ENCODE measurements at places on chromosomes 3 and 15. TPM values are rescaled to one million over a fixed set of nuclear protein-coding genes. Genes with fewer than 3 reads are reported as not detected.

Gene IL5RA
- not detected for polyA plus RNA-seq

GRCh38 chr3:112779558-112780480 is 66.8 kb downstream of the CD200R1L start:
- no peak for DNase-seq

DNA sequence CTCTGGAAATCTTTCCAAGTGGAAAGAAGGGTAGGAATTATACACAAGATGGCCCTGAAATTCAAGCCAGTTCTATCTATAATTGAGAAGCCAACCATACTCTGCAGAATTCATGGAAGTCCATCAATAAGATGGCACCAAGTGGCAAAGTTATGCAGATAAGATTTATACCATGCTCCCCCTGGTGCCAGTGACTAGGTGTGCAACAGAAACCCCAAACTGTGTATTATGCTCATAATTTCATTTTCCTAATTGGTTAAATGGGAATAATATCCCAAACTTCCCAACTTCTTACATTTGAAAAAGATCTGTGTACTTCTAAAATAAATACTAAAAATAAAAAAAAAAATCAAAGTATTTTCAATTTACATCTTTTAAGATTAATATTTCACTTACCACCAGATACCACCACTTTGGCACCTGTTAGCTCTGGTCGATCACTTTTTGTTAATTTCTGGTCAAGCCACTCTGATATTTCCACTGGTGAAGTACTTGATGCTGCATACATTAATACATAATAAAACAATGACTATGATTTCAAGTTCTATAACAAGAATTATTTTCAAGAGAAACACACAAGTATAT is 25.9 kb downstream of the ETFA start:
- DNase-seq, result no peak

GRCh38 chr15:67196672-67197363 is 57.6 kb downstream of the AAGAB start:
- DNase-seq, result peak; percentile 55

DNA sequence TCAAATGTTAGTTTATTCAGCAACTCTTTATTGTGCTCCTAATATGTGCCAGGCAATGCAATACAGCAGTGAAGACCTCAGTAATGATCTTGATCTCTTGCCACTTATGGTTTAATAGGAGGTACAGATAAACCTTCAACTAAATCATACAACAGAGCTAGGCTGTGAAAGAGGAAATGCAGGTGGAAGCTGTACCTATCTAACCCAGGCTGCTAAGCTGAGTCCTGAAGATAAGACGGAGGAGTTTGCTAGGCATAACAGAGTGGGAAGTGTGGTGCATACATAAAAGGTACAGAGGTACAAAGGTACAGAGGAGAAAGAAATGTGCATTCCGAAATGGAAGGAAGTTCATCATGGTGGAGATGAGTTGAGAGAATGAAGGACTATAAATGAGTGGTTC is 35.0 kb downstream of the KBTBD8 start:
- no peak for DNase-seq

DNA sequence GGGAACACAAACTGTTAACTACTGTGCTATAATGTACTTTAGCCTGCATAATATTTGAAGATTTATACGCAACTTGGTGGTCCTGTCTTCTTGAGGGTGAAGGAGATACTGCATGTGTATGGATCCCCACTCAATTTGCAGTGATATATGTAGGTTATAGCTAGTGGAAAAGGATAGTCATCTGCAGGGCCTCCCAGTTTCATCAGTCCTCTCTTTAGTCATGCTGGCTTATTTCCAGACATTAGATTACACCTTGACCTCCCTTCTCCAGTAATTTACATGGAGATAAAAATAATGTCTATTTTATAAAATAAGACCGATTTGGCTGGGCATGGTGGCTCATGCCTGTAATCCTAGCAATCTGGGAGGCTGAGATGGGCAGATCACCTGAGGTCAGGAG is 3.7 kb downstream of the NR1D2 start:
- no peak for DNase-seq

DNA sequence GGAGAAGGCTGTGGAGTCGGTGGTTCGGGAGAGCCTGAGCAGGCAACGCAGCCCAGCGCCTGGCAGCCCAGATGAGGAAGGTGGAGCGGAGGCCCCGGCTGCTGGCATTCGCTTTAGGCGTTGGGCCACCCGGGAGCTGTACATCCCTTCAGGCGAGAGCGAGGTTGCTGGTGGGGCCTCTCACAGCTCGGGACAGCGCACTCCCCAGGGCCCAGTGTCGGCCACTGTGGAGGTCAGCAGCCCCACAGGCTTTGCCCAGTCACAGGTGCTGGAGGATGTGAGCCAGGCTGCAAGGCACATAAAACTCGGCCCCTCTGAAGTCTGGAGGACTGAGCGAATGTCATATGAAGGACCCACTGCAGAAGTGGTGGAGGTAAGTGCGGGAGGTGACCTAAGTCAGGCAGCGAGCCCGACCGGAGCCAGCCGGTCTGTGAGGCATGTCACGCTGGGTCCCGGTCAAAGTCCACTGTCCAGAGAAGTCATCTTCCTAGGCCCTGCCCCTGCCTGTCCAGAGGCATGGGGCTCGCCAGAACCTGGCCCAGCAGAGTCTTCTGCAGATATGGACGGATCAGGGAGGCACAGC is 26.7 kb downstream of the SYNM start:
- DNase-seq, result no peak

GRCh38 chr3:79297245-79297960 is 470.4 kb downstream of the ROBO1 start:
- peak; percentile 91 for DNase-seq

DNA sequence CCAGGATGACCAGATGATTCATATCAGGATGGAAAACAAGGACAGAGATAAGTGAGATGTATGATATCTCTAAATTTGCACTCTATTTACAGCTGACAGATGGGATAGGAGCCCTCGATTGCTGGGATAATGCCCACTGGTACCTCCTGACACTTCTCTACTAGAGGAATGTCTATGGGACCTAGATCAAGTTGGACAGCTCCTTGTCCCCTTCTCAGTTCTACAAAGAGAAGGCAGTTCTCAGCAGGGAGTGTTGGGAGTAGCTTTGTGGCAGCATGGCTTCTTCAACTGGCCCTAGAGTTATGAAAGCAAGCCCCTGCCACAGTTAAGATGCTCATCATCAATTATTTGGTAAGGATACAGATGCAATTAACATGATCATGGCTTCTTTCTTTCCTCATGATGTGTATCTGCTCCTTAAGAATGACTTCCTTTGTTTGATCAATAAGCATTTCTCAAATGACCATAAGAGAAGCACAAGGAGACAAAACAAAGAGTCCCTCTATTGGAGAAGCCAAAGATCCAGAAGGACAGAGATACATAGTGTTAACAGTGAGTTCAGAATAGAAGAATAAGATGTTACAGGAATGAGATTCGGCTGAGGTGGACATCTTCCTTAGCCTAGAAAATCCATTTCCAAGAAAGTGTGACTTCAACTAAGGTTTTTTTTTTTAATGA is 481.3 kb downstream of the NAALADL2 start:
- no peak for DNase-seq
